ENCODE measurements at places on chromosomes 1 and 21.

- DNase-seq, result no peak
Observed at GRCh38 chr1:198725090-198725489, 86.2 kb downstream of the PTPRC start.

- DNase-seq, result no peak
Observed at GRCh38 chr1:169692756-169693460, 18.5 kb downstream of the SELL start.

DNA sequence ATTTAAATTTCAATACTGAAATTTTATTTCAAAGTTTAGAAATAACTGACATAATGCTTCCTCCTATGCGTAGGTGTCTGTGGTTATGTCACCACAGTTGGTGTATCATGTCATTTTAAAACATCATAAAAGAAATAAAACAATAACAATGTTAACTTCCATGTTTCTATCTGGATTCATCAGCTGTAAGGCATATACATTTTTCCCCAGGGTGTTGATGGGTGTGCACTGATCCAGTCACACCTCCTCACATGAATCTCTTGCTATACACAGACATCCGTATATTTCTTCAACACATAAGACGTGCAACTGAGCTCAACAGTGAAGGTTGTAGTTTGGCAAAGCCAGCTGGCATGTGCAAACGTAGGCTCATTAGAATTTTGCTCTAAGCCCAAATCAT, 6.2 kb downstream of the KCNA3 start:
- no peak for DNase-seq

DNA sequence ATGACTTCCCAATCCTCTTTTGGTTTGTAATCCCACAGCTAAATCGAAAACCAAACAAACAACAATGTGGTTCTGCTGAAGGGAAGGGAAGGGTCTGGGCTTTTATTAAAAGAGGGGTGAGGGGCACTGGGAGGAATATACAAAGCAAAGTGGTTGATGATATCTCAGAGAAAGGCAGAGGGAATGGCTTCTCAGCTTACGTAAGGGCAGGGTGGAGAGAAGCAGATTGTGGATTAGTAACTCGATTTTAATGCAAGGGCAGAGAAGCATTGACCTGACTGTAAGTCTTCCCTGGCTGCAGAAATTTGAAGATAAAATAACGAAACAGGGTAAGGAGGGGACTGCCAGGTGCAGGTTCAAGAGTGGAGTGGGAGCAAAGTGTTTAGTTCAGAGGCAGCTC, 438.2 kb upstream of the LRRC7 start:
- no peak for DNase-seq

DNA sequence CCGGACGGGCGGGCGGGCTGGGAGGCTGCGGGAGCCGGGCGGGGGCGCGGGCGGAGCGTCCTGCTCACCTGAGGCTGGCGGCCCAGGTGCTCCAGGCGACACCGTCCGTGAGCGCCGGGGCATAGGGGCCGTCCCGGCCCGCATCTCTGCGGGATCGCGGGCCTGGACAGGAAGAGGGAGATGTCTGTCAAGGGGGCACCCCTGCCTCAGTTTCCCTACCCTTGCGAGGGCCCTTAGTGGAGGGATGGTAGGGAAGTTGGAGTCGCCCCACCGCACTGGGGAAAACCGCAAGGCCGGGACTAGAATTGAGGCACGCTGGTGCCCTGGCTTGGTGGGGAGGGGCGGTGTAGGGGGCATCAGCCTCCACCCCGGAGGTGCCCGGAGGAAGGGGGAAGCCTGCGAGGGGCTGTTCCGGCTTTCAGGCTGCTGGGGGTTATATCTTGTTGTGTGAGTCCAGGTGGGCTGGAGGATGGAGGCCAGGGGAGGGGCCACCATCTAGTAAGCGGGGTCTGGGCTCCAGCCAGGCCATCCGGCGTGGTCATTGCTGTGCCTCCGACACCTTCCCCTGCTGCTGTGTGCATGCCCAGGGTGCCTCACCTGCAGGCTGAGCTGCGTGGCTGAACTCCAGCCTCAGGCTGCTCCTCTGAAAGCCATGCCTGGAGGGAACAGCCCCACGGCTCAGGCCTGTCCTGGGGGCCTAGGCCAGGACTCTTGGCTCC, 580 bp downstream of the VWA1 start:
- DNase-seq, result no peak

DNA sequence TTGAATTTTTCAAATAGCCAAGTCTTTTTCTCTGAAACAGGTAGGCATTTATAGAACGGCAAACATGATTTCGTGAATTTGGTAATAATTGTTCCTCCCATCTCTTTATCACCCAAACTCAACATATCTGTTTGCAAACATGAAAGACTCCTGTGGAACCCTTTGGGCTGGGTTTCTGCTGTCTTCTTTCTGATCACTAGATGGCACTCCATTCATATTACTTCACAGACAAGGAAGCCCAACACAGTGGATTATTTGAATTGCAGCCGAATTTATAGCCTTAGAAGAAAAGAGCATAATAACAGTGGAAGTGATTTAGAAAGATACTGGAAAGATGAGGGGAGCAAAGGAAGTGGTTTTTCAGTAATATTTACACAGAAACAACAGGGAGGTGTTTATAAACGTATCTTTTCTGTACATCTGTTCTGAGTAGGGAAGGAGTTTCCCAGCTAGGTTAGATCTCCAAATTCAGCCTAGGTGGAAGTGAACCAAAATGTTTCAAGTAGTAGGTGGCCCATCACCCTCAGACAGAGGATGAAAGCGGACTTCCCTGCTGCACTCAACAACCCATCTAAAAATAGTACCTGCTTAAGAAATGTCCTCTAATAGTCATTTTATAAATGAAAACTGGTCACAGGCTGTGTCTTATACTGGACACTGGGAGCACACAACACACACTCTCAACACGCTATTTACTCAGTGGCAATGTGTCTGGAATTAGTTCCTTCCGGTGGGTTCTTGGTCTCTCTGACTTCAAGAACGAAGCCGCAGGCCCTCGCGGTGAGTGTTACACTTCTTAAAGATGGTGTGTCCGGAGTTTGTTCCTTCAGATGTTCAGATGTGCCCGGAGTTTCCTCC, 67.6 kb downstream of the MAP3K21 start:
- DNase-seq, result no peak

DNA sequence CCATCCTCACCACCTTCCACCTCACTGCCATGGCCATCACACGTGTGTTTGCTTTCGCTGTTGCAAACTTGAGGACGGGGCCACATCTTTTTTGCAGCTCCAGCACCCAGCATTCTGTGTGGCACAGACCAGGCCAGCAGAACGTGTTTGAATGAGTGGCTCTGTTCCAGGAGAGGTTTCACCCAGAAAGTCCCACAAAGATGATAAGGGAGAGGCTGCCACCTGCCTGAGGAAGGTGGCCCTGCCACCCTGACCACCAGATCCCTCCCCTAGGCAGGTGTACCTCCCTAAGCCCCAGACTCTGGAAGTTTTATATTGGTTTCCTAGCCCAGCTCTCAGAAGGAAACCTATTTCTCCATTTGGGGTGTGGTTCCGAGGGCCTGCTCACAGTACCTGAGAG, 252.1 kb downstream of the KAZN start:
- DNase-seq, result no peak

- no peak for DNase-seq
Observed at GRCh38 chr21:16145479-16145878, 415.7 kb downstream of the USP25 start.

DNA sequence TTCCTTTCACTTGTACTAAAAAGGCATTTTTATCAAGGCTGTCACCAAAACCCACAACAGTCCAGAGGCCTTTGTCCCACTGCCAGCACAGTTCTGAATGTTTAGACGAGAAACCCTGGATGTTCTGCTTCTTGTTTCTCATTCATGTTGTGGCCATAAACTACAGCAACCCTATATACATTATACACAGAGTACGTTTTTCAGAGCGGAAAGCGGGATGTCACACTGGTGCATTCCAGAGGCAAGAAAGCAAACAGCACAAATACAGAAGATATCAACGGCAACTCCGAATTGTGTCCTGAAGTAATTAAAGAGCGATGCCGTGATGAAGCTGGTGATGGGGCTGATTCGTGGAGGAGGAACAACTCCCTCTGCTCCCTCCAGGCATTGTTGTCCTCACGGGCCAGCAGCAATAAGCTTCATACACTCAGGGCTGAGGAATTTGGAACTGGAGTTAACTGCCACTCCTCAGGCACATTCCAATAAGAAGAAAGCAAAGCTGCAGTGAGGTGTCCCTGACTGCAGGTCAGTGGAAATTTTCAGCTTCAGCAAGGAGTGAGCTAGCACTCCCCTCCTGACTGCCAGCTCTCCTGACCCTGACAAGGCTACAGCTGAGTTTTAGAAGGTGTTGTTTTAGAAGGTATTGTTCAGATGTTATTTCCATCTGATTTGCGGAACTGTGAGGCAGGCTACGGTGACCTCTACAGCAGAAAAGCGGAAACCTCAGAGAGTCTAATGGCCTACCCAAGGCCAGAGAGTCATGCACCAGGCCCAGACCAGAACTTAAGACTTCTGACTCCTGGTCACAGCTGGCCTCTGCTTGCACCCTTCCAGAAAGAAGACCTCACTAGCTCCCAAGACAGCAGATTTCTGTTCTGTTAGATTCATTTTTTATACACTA, 149.0 kb downstream of the TGFBR3 start:
- no peak for DNase-seq

DNA sequence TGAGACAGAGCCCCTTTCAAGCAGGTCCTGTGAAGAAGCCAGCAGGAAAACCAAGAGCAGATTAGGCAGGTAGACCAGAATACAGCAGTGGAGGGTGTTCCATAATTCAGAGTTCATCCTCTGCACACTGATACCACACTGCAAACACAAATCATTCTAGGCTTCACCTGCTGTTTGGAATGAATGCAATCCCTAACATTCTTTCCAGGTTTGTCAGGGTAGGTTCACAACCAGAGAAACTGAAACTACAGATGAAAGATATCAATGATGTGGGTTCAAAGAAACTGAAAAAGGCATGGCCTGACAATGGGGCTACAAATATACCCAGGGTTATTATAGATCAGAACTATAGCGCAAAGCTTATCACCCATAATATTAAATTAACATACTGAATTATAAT, 8.9 kb upstream of the SGIP1 start:
- no peak for DNase-seq

GRCh38 chr1:73382966-73383365, 815.0 kb downstream of the LRRIQ3 start:
- no peak for DNase-seq

DNA sequence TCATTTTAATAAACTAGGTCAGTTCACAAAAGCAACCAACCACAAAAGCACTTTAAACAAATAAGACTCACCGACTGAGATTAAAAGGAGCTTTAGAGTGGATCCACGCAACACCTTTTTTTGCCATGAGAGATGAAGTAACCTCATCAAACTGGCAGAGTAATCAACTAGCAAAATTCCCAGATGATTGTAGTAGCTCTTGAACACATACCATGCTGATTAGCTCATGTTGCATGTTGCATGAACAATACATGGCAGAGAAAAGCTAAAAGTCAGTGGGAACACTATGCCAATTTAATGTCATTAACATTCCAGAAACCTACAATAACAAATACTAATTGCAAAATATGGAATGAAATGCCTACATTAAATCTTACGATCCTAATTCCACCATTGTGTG, 4.1 kb downstream of the WARS2 start:
- no peak for DNase-seq

DNA sequence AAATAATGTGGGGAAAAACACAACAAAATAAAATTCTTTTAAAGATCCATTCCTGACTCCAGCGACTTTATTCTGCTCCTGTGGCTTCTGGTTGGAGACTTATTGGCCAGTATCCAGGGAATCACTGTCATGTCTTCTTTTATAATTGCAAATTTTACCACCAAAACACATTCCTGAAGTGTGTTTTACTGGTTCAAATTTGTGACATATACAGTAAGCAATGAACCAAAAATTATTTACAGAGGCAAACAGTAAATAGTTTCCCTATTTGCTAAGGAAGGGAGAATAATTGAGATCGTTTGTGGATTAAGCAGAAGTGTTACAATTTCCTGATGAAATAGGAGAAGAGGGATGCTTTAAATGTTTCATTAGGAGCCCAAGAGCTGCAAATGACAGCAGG, 118.7 kb downstream of the ZNF281 start:
- no peak for DNase-seq

DNA sequence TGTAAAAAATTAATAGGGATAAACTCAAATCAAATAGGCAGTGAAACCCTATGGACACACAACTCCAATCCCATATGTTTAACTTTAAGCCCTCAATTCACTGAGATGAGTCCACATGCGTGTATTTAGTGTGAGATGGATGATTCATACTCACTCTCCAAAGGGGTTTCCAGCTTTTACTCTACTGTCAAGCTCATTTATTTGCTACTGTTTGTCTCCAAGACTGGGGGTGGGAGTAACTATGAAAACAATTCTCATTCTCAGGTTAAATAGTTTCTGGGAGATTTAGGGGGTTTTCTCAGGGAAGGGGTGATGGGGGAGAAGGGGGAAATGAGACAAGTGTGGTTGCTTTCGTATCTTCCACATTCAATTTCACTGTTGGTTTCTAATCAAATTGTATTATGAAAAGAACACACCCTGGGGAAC, 2.7 kb downstream of the RAB29 start:
- no peak for DNase-seq

- no peak for DNase-seq
Observed at GRCh38 chr1:86114816-86115400, 41.7 kb downstream of the COL24A1 start.

DNA sequence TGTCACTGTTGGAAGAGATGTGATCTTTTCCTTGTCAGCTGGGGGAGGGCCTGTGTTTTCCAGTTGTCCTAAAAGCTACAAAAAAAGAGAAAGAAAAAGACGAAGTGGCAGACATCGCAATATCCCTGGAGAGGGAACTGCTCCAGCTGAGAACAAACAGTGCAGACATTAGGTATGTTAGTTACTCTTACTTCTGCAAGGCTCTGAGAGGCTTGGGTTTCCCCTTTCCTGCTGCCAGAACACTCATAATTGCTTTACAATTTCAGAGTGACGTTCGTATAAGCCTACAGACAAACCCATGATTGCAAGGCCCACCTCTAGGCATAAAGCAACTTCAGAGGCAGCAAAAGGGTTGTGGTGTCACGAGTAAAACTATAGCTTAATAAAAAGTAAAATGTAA, 31.1 kb downstream of the CD160 start:
- DNase-seq, result no peak

DNA sequence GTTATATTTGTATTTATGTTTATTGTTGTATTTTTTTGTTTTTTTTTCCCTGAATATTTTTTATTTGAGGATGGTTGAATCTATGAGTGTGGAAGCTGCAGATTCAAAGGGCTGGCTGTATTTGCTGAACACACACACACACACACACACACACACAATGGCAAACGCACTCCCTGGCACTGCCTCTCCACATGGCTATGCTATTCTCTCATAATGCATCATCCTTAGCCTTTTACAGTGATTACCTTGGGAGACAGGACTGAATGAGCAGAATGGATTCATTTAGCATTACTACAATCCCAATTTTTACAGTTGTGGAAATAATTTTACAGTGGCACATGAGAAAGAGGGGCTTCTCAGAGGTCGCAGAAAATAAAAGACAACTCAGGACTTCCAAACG, 390.1 kb downstream of the PCP4 start:
- no peak for DNase-seq

DNA sequence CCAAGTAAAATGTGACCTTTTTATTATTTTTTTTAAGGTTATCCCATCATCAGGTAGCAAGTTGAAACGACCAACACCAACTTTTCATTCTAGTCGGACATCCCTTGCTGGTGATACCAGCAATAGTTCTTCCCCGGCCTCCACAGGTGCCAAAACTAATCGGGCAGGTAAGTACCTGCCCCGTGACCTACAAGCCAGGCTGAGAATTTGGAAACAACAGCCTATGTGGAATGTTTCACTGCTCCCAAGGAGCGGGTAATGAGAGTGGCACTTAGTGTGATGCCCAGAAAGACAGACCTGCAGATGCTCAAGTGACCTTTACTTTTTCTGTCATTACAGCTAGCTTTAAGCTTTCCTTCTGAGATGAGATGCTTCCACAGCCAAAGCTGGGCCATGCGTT, 6.9 kb upstream of the BMP8A start:
- no peak for DNase-seq

- no peak for DNase-seq
Observed at GRCh38 chr1:23263380-23263887, 46.1 kb upstream of the HTR1D start.
